DND-41 (cell line): ENCODE measurements at places on chromosomes 3 and 15.

DNA sequence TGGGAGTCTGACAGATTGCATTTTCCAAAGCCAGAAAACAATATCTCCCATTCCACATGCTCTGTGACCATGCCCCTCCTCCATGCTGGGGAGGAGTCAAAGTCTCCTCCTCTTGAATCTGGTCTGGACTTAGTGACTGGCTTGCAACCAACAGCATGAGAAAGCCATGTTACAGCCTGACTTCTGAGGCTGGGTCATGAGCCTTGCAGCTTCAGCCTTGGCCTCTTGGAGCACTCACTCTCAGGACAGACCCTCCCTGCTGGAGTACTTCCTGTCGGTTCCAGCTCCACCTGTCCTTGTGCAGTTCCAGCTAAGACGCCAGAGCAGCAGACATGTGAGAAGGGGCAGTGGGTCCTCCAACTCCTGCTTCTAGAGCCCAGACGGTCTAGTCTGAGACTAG lies 49.7 kb upstream of the RBSN start:
- peak; percentile 9 for DNase-seq

- DNase-seq, result no peak
Observed at GRCh38 chr3:156131241-156131640, 10.9 kb downstream of the KCNAB1 start.

DNA sequence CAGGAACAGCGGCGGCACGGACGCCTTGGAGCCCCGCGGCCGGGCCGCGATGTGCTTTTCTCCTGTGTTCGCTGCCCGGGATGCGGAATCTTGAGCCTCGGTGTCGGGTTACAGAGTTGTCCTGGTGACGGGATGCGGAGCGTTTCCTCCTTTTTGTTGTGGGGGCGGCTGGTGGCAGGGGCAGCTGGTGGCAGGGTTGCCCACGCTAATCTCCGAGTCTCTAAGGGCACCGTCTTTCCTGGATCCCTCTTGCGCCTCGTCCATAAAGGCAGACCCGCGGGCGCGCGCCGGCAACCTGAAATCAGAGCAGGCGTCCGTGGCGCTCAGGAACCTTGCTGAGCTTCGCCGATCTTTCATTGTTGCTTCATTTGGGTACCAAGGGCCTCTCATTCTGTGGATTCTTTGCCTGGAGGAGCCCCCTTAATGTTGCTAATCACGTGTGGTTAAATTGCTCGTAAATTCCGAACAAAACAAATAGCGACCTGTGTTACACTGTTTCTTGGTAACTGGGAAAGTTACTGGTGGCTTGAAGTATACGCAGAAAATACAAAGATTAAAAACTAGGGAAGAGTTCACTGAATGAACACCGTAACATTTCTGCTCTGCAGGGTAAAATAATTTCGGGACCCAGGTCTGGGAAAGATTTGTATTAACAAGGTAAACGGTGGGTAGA lies 844 bp upstream of the PFN2 start:
- DNase-seq, result peak; percentile 46

DNA sequence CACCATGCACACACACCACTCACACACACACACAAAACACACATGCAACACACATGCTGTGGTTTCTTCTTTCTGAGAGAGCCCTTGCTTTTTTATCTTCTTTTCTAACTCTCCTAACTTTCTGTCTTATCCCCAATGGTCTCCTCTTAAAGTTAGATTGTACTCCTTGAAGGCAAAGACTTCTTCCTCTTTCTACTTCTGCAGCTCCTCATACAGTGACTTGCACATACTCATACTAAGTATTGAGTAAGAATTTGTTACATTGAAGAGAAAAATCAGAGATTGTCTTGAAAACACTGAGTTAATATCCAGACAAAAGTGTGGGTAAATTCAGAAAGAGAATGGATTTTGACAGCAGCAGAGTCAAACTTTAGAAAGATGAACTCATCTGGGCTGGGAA lies 64.4 kb downstream of the GTPBP8 start:
- no peak for DNase-seq

- no peak for DNase-seq
Observed at GRCh38 chr3:183662099-183662498, 26.7 kb downstream of the KLHL24 start.

DNA sequence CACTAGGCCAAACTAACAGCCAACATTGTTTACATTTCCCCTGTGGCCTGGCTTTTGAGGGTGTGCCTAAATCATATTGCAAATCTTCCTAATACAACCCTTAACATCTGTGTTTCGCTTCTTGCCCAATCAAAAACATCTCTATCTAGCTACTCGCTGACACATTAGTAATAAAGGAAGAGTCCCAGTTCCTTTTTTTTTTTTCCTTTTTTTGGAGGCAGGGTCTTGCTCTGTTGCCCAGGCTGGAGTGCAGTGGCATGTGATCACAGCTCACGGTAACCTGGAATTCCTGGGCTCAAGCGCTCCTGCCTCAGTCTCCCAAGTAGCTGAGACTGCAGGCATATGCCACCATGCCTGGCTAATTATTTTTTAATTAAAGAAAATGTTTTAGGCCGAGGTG lies 2.1 kb upstream of the SRPRB start:
- DNase-seq, result no peak

- no peak for DNase-seq
Observed at GRCh38 chr3:67876261-67876660, 221.8 kb upstream of the SUCLG2 start.

DNA sequence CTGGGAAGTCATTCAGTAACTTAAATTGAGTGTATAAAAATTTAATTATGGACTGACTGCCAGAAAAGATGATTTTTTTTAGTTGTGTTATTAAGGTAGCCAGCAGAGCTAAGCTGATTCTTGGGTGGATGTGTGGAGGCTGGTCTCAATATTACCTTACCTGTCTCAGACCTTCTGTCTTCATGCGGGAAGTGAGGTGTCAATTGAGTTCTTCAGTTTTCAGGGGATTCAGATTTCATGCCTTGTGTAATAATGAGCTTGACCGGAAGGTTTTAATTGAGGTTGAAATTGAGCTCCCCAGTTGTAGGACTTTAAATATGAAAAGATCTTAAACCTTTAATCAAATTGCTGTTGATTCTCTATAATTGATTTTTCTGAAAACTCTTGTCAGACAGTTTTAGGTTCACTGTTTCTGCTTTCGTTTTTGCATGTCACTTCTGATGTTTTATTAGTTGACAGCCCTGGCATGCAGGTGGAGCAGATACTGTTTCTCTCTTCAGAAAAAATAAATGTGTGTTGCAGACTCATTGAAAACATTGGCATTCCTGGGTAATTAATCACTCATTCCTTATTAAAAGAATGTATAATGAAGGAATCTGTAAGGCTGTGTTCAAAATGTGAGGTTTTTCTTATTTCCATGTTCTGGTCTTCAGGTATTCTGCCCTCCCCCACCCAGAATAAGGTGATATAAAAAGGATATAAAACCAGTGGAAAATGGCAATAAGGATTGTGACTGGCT lies 54.5 kb downstream of the PSMD6 start:
- DNase-seq, result no peak

GRCh38 chr3:170137986-170138385 lies 43.5 kb downstream of the PHC3 start:
- DNase-seq, result no peak

DNA sequence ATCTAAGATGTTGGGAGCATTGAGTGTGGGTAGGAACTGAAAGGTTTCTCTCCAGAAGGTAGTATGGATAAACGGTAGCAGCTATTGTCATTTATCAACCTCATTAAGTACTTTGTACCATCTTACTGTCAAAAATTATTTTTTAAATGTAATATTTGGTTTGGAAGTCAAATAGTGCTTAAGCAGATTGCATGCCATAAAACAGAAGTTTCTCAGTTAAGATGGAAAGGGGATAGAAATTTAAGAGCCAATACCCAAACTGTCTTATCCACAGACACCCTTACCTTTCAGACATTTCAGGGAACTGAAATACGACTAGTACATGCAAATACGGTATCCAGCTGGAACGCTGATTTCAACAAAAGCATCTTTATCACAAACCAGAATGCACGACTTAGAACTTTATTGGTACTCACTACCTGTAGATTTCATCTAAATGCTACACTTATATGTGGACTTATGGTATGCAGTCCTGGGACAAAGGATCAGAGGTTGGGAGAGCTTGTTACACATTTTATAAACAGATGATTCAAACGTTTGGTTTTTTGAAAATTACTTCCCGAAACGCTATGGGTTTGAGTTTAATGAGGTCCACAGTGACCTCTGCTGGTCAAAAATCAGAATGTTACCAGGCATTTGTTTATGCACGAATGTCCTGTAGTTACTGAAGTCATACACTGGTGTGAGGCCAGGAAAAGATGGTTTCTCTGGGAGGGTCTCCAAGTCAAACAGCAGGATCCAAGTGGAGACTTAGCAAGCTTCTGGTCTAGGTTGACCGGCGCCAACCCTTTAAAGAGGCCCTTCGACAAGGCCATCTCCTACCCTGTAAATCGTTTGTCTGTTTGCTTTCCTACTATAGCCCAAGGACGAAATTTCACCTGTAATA lies 45.7 kb upstream of the DUT start:
- peak; percentile 40 for DNase-seq

GRCh38 chr3:64445944-64446300 lies 220.7 kb upstream of the PRICKLE2 start:
- no peak for DNase-seq

- no peak for DNase-seq
Observed at GRCh38 chr3:18828637-18829036, 319.7 kb upstream of the KCNH8 start.

GRCh38 chr15:63089260-63090043 lies 32.2 kb upstream of the LACTB start:
- DNase-seq, result peak; percentile 49

- DNase-seq, result no peak
Observed at GRCh38 chr3:112004187-112004586, 5.5 kb downstream of the TAGLN3 start.

DNA sequence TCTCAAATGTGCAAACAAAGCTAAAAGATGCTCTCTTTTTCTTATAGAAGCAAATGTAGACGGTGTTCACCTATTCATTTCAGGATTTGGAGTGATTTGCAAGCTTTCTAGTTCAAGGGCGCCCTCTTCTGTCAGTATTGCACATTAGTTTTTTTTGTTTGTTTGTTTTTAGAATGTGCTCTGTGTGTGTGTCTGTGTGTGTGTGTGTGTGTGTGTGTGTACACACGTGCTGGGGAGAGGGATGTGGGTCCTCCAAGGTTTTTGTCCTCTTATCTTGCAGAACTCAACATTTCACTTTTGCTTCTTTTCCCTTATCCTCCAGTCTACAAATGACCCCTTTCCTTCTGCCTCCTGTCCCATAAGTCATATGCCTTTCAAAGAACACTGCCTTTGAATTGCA lies 23.5 kb downstream of the DNAH1 start:
- DNase-seq, result peak; percentile 57

- no peak for DNase-seq
Observed at GRCh38 chr3:177514611-177515499, 317.6 kb upstream of the TBL1XR1 start.

GRCh38 chr3:120156699-120157098 lies 62.5 kb upstream of the GSK3B start:
- DNase-seq, result no peak

GRCh38 chr3:38620236-38620635 lies 29.3 kb downstream of the SCN5A start:
- no peak for DNase-seq

GRCh38 chr15:90095521-90095959 lies 6.7 kb downstream of the IDH2 start:
- no peak for DNase-seq

DNA sequence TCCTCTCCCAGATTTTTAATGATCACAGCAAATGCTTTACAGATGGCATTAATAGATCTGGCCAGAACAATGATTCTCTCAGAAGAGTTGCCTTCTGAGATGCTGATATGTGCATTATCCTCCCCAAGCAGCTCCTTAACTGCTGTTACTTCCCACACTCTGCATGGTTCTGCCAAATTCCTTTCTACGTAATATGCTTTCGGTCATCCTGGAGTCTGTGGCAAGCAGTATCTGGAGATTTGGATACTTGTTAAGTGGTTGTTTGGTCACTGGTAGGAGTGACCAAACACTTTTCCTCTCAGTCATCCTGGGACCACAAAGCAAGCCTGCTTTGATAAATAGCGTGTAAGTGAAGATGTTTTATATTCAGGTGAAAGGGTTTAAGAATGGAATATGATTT lies 71.1 kb upstream of the CCNL1 start:
- no peak for DNase-seq

DNA sequence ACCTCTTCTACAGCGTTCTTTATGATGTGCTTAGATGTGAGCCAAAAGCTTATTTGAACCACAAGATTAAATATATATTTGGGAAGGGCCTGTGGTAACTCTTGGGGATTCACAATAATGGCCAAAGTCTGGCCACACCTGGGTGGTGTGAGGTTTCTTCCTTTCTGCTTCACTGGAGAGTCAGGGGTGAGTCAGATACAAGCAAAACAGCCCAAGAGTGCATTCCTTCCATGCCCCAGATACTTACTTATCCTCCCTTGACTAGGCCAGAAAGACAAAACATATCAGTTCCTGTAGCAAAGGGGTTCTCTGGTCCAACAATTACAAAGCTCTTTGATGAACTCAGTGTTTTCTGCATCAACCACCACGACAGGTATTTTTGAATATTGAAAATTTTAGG lies 941 bp downstream of the ZBED2 start:
- no peak for DNase-seq

GRCh38 chr3:25432176-25432720 lies 4.2 kb downstream of the RARB start:
- no peak for DNase-seq

DNA sequence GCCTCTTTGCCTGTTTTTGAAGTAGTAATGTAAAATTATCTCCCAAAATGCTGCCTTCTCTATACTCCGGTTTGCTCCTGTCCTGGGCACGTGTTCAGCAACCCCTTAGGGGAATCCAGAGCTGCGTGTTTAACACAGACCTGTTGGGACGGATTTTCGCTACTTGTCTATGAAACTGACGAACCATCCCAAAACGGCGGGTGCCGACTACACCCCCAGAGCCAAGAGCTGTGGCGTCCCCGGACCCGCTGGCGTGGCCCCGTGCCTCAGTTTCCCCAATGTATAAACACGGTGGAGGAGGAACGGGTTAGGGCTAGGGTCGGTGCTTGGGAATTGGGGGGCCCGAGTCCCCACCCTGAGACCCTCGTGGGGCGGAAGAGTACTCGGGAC lies 473 bp downstream of the FHIT start:
- no peak for DNase-seq

- no peak for DNase-seq
Observed at GRCh38 chr15:29613951-29614382, 208.3 kb downstream of the TJP1 start.

GRCh38 chr3:58411851-58412830 lies 21.5 kb downstream of the PDHB start:
- DNase-seq, result no peak

- DNase-seq, result no peak
Observed at GRCh38 chr3:42654331-42655201, 1.1 kb downstream of the ZBTB47 start.

DNA sequence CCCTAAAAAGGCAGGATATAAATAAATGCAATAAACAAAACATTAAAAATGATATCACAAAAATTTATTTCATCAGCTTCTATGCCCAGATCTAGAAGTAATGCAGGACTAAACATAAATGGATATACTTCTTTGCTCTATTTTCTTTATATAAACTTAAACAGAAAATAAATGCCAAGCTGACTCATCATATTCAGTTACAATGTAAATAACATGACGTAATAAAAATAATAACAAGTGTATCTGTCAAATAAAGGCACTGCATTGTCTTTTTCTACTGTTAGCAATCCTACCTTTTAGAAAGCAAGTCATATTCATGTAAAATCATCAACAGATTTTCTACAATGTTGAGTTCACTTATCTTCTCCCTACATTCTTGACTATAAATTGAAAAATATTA lies 61.6 kb downstream of the NEK10 start:
- DNase-seq, result no peak

- no peak for DNase-seq
Observed at GRCh38 chr15:40108061-40108854, 421 bp downstream of the BMF start.

- no peak for DNase-seq
Observed at GRCh38 chr3:114892880-114893279, 254.2 kb downstream of the ZBTB20 start.
